ENCODE measurements at places on chromosomes 7 and 10.

DNA sequence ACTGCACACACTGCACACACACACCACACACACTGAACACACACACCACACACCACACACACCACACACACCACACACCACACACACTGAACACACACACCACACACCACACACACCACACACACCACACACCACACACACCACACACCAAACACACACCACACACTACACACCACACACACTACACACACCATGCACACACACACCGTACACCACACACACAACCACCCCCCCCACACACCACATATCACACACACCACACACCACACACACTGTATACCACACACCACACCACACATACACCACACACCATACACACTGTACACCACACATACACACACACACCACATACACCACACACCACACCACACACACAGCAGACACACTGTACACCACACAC lies 59.5 kb downstream of the FAM204A start:
- no peak for DNase-seq

- DNase-seq: no peak
These were observed 181.4 kb downstream of the GNAT3 start for GRCh38 chr7:80330434-80330833.

DNA sequence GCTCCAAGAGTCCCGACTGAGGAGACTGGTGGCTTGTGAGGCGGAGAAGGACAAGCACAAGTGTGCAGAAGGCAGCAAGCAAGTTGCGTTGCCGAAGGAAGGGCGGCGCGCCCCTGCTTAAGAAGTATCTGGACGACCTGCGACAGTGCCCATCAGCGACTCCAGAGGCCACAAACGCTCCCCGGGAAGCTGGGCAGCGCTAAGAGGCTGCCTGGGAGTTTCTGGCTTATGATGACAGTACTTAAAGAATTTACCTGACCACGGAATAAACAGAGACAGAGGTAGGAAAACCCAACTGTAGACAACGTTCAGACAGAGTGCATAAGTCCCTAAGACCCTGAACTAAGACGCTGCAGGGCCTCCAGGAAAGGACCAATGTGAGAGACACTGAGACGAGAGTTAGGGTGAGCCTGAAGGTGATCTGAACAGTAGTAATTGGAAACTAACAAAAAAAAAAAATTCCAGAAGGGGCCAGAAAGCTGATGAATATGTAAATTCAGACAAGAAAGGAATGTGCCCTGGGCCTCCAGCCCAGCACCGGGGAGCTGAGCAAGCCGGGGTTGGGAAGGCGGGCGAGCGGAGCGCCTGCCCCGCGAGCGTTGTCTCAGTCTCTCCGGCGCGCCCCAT lies 1.0 kb downstream of the OSBPL3 start:
- no peak for DNase-seq

GRCh38 chr10:99360934-99361333 lies 31.8 kb downstream of the CNNM1 start:
- DNase-seq: no peak

DNA sequence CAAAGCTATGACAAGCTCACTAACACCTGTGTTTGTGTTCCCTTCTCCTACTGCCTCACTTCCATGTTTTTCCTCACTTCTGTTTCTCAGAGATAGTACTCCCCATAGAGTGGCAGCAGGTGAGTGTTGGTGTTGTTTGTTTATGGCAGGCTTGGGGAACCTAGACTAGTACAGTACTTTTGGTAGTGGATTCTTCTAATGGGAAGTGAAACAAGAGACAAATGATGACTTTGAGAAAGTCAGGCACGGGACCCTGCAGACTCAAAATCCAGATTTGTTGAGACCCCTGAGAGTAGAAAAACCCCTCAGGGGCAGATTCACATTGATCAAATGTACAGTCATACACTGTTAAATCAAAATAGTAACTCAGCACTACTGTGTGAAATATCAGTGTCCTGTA lies 6.4 kb upstream of the CFAP69 start:
- no peak for DNase-seq

DNA sequence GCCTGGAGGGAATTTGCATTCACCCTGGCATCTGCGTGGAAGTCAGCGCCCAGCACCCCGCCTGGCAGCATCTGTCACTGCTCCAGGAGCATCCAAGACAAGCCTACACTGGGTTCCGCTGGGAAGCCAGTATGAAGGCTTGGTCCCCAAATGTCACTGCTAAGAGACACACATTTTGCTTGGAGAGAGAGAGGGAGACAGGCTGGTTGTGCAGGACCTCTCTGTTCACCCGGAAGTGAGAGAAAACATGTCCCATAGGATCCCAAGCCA lies 119.5 kb downstream of the SEC23IP start:
- DNase-seq: no peak

DNA sequence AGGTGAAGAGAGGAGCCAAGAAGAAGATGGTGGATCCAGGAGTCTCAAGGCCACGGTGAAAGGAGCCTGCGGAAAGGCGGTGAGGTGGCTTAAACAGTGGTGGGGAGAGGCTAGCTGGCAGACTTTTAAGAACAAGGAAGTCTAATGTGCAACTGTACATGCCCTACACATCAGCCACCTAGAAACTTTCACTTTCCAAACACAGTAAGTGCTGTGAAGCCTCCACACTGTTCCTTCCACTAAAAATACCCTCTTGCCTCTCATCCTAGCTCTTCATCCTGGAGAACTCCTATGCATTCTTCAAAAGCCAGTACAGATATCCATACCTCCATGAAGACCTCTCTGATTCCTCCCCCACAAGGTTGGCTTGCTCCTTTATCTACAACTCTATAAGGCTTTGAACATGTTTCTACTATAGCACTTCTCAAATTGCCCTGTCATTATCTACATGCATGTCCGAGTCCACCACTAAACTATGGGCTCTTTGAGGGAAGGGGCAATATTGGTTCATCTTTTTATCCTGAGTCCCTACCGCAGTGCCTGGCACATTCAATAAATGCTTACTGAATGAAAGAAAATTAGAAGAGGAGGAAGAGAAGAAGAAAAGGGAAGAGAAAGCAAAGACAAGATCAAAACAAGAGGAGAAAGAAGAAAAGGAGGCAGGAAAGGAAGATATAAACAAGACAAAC lies 54.2 kb downstream of the DNAJC12 start:
- no peak for DNase-seq

DNA sequence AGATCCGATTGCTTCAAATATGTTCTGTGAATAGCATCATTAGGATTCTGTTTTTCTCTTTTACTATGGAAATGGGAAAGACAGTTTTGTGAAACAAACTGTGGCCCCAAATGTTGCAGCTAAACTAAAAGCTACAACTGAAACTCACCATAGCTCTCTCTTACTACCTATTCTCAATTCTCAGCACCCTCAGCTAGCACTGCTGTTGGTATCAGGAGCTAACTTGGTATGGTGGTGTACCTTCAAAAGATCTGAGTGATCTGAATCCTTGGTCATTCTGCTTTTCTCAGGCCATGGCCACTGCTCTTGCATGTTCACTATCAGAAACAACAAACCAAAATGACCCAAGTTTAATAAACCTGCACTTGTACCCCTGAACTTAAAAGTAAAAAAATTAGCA lies 1208.0 kb downstream of the SORCS1 start:
- DNase-seq: no peak

DNA sequence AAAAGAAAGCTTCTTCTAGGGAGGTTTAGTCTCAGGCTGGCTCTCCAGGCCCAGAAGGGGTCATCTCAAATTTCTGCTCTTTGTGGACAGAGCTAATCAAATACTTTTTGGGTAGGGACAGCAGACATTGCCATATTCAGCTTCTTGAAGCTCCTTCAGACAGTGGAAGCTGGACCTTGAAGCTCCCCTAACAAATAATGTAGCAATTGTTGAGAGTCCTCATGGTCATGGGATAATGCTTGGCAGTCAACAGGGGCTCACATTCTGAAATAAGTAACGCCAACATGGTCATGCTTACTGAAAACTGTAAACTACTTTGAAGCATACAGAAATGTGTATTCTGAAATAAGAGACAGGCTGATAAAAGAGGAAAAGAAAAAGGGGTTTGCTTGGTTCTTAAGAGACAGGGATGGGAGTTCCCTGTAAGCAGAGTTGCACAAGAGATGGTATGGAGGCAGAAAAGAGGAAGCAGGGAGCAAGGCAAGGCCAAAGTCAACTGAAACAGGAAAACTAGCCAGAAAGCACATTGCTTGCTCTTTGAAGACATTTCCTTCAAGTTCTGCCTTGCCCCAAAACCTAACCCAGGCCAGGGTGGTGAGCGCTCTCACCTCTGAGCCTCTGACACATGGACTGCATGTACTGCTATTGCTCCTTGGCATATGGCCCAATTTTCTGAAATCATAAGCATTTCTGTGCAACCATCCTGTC lies 53.1 kb upstream of the KMT2E start:
- no peak for DNase-seq

DNA sequence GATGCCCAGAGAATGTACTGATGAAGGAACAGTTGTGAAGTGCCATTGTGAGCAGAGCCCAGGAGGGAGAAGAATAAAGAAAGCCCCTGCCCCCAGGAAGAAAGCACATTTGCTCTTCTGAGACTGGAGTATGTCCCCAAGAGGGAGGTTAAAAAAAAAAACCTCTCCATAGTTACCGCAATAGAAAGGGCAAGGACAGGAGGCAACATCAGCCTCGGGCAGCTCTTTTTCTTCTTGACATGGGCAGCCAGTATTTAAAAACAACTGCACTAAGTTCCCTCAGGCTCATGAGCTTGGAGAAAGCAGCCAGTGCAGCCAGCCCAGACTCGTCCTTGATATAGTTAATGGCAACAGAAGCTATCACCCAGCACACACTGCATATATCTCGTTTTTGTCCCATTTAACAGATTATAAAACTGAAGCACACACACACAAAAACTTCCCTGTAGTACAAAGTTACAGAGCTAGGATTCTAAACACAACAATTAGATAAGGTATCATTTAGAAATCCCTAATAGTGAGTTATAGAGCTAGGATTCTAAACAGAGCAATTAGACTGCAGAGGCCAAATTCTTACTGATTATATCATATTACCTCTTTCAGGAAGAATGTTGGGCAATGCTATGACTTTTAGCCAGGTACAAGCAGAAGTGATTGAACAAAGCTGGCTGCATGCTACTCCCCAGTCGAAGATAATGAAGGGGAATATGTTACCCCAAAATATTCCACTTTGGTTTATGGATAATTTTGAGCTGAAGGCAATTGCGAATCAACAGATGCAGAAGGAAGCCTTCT lies 823.5 kb downstream of the GRID1 start:
- no peak for DNase-seq

DNA sequence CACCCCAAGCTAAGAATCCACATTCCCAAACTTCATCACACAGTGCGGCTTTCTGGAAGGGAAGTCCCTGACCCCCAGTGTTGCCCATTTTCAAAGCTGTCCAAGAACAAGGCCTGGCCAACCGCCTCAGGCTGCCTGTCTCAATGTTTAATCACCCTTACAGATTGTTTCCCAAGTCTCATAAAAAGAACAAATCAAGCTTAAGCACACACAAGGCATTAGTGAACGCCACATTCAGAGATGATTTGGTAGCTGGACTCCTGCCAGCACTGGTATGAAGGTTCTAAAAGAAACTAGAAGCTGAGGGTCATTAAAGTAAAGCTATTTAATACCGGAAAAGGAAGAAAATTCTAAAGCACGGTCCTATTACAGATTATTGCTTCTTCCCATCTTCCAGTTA lies 35.6 kb downstream of the C10orf90 start:
- no peak for DNase-seq

- no peak for DNase-seq
These were observed 150.3 kb downstream of the AUTS2 start for GRCh38 chr7:69748530-69748929.

DNA sequence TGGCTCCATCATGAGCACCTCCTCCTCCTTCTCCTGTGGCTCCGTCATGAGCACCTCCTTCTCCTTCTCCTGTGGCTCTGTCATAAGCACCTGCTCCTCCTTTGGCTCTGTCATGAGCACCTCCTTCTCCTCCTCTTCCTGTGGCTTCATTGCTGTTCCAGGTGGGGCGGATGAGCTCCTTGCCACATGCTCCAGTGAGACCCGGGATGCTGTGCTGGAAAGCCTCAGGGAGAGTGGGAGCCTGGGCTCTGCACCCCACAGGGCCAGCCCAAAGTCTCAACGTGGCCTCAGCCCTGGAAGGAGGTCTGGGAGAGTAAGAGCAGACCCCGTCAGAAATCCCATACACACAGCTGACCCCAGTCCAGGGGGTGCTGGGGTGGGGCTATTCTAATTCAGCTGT lies 380.7 kb downstream of the TCERG1L start:
- DNase-seq: no peak

- no peak for DNase-seq
These were observed 72.4 kb downstream of the NKX6-2 start for GRCh38 chr10:132713421-132714095.

- no peak for DNase-seq
These were observed 150.0 kb upstream of the RSU1 start for GRCh38 chr10:16966991-16967865.

- no peak for DNase-seq
These were observed 101.2 kb downstream of the ARL4A start for GRCh38 chr7:12788591-12788990.

- no peak for DNase-seq
These were observed 13.9 kb downstream of the TAS2R60 start for GRCh38 chr7:143456992-143457793.

DNA sequence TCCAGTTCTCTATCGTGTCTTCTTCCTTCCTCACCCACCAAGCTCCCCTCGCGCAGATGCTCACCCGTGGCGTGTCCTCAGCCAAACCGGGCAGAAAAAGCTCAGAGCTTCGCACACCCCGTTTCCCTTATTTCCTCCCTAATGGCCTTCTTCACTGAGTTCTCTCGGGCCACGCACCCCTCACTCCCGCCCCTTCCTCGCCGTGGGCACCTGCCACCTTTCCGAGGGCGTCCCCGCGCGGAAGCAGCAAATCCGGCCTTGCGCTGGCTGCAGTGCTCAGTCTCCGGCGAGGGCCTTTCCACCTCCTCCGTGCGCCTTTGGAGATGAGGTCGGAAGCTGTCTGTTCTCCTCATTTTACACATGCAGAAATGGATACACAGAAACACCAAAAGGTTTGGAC lies 12.4 kb upstream of the CALML3 start:
- DNase-seq: no peak

DNA sequence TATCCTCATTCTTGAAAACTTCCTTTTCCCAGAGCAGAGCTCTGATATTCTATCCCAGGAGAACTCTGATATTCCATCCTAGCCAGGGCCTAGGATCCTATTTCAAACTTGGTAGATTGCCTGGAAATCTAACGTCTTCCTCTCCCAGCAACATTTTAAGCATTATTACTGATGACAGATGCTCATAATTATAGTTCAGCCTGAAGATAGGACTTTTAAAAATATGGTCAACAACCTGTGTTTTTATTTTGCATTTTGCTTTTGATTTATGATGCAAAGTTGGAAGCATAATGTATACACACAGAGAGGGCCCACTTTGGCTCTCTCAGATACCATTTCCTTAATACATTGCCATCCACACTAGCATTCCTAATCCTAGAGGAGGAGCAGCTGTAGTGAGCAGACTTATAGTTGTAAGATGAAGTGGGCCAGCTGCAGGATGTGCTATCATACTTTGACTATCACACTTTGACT lies 457.4 kb upstream of the TPK1 start:
- no peak for DNase-seq

Data from activated T-cell treated with anti-CD3 and anti-CD28 coated beads for 1 hour (primary cell).